Stimulated activated CD4-positive, alpha-beta T cell treated with anti-CD3 and anti-CD28 coated beads, TNF-alpha, amount 100 ng/mL, for 48 hours (primary cell): ENCODE measurements at places on chromosomes 4 and X.

GRCh38 chr4:62414563-62414962 lies 1214.4 kb downstream of the ADGRL3 start:
- DNase-seq: no peak

GRCh38 chr4:72677886-72678285 lies 108.9 kb upstream of the ADAMTS3 start:
- no peak for DNase-seq

- DNase-seq: no peak
Measured at GRCh38 chrX:47748576-47748975, 88.1 kb upstream of the ZNF81 start.

- peak; percentile 21 for DNase-seq
Measured at GRCh38 chrX:53071604-53072417, 10.4 kb upstream of the TSPYL2 start.

DNA sequence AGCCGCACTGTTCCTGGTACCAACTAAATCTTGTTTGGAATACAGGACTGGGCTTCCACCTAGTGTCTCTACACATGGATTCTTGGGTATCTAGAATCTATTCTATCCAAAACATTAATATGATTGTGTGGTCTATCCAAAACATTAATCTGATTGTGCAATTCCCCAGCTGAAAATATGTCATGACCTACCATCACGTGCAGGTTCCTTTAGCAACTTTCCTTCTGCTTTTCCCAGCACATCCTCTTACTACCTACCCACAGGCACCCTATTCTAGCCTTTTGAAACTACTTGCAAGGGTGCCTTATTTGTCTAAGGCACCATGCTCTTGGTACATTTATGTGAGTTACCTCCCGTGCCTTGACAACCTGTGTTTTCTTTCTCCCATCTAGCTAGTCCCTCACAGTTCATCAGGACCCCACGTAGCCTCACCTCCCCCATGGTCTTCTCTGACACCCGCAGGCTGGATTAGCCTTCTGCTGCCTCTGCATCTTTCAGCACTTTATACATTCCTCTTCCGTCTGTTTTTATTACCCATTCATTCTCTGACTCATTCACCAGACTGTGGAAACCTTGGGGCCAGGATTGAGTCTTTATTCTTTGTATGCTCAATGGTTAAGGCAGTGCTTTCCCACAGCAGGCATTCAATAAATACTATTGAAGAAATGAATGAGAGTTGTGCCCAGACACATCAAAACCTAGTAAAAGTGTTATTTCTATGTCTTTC lies 88.8 kb upstream of the FAM9B start:
- no peak for DNase-seq

- DNase-seq: no peak
Measured at GRCh38 chr4:30716158-30716557, 4.0 kb upstream of the PCDH7 start.

- DNase-seq: no peak
Measured at GRCh38 chr4:68905598-68905938, 46.0 kb downstream of the UGT2A3 start.

DNA sequence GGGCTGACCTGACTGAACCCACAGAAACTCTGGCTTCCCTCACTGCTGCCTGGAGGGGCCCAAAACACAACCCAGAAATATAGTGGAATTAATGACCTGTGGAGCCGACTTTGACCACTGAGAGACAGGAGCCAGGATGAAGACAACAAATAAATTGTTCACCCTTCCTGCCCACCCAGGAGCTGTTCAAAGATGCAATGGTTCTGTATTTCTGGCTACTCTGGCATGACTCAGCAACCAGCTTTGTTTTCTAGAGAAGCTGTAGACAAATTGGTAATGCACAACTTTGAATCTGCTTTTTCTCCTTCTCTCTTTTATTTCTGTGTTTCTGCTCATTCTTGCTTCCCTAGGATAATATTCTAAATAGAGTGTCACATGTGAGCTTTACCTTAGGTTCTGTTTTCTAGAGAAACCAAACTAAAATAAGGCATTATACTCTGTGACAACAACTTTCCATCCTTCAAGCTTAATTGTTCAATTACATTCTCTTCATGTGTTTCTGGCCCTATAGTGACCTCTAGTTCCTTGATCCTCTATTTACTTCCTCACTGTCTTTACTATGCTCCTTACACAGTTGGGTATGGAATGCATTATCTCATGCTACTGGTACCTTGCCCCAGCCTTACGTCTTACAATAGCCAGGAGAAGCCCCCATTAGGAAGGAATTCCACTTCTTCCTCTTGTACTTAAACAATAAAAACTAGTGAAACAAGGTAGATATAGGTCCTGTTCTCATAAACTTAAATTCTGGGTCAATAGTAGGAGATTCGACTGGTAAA lies 6.5 kb upstream of the PRKG2 start:
- no peak for DNase-seq

DNA sequence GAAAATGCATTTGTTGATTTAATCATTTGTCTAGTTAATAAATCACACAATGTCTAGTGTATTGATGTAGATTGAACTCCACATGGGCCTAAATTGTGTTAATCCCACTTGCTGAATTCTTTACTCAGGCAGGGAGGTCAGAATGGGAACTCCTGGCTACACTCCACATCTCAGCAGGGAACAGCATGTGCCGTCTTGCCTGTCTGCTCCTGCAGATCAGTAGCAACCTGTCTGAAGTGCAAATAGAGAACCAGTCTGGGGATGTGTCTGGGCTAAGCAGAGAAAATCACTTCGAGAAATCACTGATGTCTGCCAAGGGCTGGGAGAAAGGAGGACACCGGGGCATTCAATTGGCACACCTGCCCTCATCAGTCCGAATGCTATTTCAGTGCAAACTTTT lies 16.5 kb upstream of the MXRA5 start:
- no peak for DNase-seq

- DNase-seq: no peak
Measured at GRCh38 chrX:138925330-138925729, 213.8 kb upstream of the FGF13 start.

GRCh38 chrX:47618923-47619485 lies 653 bp downstream of the SYN1 start:
- DNase-seq: no peak

GRCh38 chr4:52550186-52550585 lies 108.9 kb downstream of the USP46 start:
- DNase-seq: no peak

- DNase-seq: no peak
Measured at GRCh38 chrX:24235084-24235710, 78.7 kb downstream of the SUPT20HL2 start.

DNA sequence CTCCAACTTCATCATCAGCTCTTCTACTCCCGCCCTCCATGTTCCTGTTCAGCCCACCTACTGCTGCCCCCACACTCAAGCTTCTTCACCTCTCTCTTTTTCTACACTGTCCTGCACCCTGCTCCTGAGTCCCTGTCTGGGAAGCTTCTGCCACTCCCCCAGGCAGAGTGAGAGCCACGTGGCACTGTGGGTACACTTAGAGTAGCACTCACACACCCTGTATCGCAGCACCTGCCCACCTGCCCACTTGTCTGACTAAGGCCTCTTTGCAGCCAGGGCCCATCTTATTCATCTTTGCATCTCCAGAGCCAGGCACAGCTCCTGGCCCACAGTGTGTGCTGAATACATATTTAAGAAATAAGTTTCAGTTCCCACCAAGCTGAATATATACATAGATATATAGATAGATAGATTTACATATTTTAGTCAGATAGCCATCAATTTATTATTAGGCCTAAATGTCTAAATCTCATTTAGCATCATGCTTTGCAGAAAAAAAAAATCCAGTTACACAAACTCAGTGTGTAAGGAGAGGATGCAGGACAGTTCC lies 24.9 kb downstream of the CCDC149 start:
- no peak for DNase-seq

DNA sequence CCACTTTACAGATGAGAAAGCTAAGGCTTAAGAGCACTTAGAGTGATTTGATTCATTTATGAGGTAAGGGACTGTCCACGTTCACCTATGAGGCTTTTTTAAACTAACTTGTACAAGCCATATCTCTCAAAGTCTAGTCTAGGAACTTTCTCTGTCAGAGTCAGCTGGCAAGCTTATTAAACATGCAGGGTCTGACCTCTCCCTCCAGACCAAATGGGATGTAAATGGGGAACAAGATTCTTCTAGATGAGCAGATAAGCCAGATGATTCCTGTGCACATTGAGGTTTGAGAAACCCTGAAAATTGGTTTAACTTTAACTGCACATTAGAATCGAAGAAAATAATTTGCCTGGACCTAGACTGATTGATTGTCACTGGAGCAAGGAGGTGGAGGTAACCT lies 160.0 kb upstream of the SPRY1 start:
- DNase-seq: no peak

GRCh38 chr4:157994863-157995262 lies 178.0 kb downstream of the GASK1B start:
- no peak for DNase-seq

GRCh38 chr4:130632731-130633604 lies 1537.0 kb downstream of the C4orf33 start:
- DNase-seq: no peak

- no peak for DNase-seq
Measured at GRCh38 chr4:15400981-15401671, 26.7 kb upstream of the C1QTNF7 start.

GRCh38 chr4:184217634-184218033 lies at the start of gene ENPP6:
ENPP6 (minus strand) TSS chr4:184217873; CDS start chr4:184217819, 54 bp downstream.
- no peak for DNase-seq

DNA sequence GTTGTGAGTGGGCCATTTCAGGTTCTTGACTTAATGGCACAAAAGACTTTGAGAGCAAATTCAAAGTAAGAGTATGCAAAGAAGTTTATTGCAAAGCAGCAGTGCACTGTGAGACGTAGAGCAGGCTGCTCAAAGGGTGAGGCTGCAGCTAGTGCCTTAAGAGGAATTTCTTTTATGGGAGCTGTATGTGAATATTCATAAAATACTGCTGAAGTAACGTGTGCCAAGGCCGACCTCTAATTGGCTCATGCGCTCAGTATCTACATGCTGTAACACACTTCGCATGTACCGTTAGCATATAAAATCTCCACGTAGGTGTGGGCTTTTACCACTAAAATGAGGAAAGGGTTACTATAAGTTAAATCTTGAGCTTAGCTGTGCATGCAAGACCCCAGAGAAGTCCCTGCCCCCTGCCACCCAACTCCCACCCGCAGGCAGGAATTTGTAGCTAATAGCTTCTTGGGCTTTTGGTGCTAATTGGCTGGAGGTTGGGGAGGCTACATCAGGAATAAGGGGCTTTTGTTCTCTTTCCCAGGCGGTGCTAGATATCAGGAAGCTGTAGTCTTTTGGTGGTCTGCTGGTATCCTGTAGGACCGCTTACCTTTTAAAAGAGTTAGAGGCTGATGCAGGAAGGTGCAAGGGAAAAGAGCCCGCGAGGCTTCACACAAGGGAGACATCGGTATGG lies 47.6 kb downstream of the FSTL5 start:
- DNase-seq: no peak

GRCh38 chrX:40009462-40009851 lies 88.3 kb downstream of the BCOR start:
- DNase-seq: no peak

DNA sequence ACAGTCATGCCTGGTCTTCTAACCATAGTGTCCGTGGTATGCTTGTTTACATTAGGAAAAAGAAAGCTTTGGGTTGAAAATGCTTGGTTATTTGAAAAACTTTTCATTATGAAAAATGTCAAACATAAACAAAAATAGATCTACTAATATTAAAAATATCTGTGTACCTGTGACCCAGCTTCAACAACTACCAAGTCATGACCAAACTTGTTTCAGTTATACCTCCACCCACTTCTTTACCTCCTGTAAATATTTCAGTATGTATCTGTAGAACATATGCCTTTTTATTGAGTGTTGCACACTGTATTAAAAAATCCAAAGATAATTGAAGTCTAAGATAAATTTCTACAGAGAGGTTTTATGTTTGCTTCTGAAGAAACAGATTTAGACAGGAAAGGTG lies 153.7 kb upstream of the GYPA start:
- no peak for DNase-seq

- no peak for DNase-seq
Measured at GRCh38 chrX:102008901-102009300, 77.1 kb upstream of the ZMAT1 start.

GRCh38 chrX:91414713-91415112 lies 19.9 kb upstream of the PABPC5 start:
- no peak for DNase-seq

DNA sequence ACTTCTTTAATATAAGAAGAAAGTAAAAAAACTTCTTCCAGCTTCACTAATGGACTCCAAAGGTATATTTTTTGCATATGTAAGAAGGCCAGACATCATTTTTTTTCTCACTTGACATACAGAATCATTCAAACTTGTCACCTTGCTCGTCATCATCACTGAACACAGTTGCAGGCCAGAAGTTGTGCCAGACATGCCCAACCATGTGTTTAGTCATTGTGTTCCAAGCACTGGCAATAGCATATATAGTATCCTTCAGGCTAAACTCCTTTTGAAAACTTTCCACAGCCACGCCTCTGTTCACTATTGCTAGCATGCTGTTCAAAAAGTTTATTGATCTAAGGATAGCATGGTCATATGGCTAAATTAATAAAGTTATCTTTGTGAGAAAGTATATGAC lies 83.3 kb downstream of the CHIC2 start:
- no peak for DNase-seq

DNA sequence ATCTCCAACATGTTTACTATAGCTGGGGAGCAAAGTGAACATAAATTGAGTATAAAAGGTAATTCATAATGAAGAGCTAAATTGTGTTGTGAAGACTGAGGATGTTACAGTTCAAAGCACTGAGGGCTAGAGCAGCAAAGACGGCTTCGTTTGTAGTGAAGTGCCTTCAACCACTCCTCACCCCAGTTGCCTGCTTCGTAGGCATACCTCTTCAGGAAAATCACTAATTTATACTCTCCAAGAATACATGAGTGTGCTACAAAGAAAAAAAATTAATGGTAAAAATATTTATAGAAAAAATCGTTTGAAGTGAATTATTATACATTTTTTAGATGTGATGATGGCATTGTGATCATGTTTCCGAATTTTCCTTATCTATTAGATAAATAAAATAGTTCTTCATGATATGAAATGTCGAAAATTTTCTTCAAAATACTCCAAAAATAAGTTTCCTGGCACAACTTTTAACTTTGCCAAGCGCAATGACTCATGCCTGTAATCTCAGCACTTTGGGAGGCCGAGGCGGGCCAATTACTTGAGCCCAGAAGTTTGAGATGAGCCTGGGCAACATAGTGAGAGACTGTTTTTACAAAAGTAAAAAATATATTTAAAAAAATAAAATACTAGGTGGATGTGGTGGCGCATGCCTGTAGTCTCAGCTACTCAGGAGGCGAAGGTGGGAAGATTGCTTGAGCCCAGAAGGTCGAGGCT lies 41.6 kb downstream of the ZFP42 start:
- no peak for DNase-seq

DNA sequence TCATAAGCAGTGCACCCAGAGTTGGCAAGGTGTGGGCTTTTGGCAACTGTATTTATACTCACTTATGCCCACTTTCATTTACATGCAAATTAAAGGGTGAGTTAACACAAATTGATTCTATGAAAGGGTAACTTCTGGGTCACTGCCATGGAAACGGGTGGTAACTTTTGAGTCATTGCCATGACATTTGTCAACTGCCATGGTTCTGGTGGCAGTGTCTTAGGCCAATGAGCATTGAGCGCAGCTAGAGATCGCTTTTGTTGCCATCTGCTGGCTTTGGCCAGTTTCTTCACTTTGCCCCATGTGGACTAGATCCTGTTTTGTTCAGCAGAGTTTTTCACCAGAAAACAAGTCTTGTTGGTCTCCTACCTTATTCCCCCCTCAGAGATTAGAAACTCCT lies 170.8 kb upstream of the NUDT6 start:
- no peak for DNase-seq

GRCh38 chr4:182453830-182454229 lies 210.6 kb downstream of the TENM3 start:
- DNase-seq: no peak
